ENCODE measurements at places on chromosomes 7 and 10. TPM values are rescaled to one million over a fixed set of nuclear protein-coding genes. Genes with fewer than 3 reads are reported as not detected.

GRCh38 chr10:111098679-111099437 is 22.0 kb downstream of the ADRA2A start:
- DNase-seq: no peak

GRCh38 chr7:35604595-35604994 is 90.3 kb downstream of the HERPUD2 start:
- DNase-seq: no peak

DNA sequence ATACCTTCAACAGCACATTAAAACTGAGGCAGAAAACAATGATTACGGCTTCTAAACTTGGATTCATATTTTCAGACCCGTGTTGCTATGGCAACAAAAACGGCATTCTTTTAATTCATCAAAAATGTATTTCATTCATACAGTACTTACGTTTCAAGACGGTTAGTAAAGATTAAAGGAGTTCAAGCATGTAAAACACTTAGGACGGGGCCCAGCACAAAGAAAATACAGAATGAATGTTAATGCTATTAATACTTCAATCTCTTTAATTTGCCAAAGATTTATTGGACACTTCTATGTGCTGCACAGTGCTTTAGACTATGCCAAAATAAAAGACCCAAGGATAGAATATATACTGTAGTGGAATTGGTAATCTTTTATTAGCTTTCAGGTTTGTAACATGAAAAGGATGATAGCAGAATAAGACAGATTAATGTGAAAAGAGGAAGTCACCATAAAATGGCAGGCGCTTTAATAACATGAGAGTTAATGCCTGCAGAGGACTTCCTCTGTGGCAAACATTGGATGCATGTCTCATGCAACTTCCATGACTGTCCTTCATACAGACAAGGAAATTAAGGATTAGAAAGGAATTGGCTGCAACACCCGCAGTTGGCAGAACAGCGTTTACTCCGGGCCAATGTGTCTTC is 201.6 kb upstream of the KLF6 start:
- no peak for DNase-seq

The TAS2R3 gene
- 0.47 TPM for total RNA-seq

The RP9 gene
- total RNA-seq: 23.3 TPM

All from left ventricle myocardium superior (tissue), 1 donor.